Mesothelial cell of epicardium (in vitro differentiated cells): ENCODE measurements at places on chromosomes 4 and X. TPM values are rescaled to one million over a fixed set of nuclear protein-coding genes. Genes with fewer than 3 reads are reported as not detected.

DNA sequence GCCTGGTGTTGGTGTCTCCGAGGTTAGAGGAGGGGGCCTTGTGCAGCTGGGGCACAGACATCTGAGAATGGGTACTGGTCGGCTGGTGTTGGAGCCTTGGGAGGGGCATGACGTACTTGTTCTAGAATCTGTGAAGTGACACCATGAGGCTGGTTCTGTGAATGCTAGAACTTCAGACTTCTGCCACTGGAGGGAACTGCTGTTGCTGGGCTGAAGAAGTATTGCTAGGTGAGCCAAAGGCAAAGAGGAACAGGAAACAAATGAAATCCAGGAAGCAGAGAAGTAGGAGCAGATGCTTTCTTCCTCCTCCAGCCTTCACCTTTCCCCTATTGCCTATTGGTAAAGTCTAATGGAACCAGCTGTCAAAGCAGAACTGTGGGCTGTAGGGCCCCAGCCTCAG, 120.9 kb upstream of the DDIT4L start:
- DNase-seq, result no peak
- H3K4me1 ChIP-seq, result peaks cover 2% of the 10 kb centered on the region
- H3K27ac ChIP-seq, result no peak overlapping the region
- no peak overlapping the region for H3K4me3 ChIP-seq

LINC00632 gene
- 283 to 308 TPM (median 293 TPM) in 3 replicates for total RNA-seq

GRCh38 chr4:177047070-177047850, 254.5 kb upstream of the VEGFC start:
- peaks cover 21% of the 10 kb centered on the region for H3K27me3 ChIP-seq
- no peaks in the 10 kb centered on the region for H3K36me3 ChIP-seq
- no peak overlapping the region for H3K27ac ChIP-seq
- peak; percentile 77 for DNase-seq

DNA sequence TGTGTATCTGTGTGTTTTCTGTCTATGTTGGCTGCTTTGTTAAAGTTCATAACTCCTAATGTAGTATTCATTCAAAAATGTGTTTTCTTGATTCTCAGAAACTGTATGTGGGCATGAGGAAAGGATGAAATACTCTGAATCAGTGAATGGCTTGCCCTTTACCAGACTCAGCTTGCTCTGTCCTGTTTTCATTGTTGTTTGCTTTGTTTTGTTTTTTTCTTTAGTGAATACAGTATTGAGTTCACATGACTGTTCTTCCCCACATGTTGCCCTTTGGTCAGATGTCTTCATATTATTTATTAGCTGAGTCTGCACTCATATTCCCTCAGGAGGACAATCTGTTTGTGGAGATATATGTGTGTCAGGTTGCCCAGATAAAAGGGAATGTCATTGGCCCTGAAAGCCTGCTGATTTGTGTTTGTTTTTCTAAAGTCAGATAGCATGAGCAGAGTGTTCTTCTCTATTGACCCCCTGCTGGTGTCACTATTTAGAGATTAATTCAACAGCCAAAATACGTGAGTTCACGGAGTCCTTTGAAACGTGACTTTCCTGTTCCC, 1184.4 kb downstream of the RPA4 start:
- H3K27ac ChIP-seq, result peak overlapping the region; percentile 94
- no peaks in the 10 kb centered on the region for H3K36me3 ChIP-seq
- H3K4me1 ChIP-seq, result peaks cover 55% of the 10 kb centered on the region
- no peak for DNase-seq

DNA sequence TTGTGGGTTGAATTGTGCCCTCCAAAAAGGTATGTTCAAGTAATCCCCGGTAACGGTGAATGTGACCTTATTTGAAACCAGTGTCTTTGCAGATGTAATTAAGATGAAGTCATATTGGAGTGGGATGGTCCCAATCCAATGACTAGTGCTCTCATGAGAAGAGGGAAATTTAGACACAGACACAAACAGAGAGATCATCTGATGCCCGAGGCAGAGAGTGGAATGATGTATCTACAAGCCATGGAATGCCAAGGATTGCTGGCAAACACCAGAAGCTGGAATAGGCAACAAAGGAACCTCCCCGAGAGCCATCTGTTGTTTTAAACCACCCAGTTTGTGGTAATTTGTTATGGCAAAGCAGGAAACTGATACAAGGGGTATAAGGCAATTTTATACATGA, 35.1 kb downstream of the RPS6KA3 start:
- H3K4me3 ChIP-seq, result no peak overlapping the region
- no peak for DNase-seq
- no peaks in the 10 kb centered on the region for H3K4me1 ChIP-seq

DNA sequence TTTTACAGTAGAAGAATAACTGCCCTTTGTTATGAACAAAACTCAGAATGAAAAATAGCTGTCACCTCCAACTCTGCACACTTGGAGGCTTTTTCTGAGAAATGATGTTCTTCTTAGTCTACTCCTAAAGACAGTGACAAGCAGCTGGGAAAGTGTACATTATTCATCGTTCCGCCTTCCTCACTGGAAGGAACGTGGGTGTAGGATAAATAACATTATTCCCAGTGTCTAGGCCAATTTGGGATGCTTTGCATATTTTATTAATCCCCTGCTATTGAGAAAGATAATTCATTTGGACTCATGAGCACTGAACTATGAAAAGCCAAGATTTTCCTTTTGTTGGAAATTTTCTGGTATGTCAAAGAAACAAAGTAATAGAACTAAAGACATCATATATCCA, 87.8 kb downstream of the VCX2 start:
- no peak for DNase-seq
- H3K27ac ChIP-seq, result peak overlapping the region; percentile 82
- no peaks in the 10 kb centered on the region for H3K36me3 ChIP-seq
- no peak overlapping the region for H3K4me3 ChIP-seq

DNA sequence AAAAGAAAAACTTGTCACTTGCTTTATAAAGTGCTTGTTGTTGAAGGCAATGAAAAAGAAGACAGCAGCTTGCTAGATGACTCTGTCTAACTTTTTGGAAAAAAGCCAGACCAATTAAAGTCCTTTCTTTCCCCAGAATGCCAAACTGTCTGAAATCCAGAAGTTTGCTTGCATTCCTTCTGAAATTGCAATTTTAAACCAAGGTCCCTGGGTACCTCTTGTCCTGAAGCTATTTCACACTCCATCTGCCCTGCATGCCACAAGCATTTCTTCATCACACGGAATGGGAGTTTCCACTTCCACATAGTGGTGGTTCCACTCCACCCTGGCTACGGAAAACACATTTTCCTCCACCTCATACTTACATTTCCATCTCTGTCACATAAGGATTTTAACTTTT, 101.0 kb downstream of the PAPSS1 start:
- H3K36me3 ChIP-seq, result peaks cover 47% of the 10 kb centered on the region
- no peak for DNase-seq
- H3K27me3 ChIP-seq, result no peaks in the 10 kb centered on the region
- peaks cover 23% of the 10 kb centered on the region for H3K4me1 ChIP-seq
- H3K27ac ChIP-seq, result peak overlapping the region; percentile 65

SSX1 gene
- total RNA-seq, result not detected in 3 replicates

- no peak overlapping the region for H3K27ac ChIP-seq
- no peak overlapping the region for H3K4me3 ChIP-seq
- H3K27me3 ChIP-seq, result no peaks in the 10 kb centered on the region
- no peaks in the 10 kb centered on the region for H3K36me3 ChIP-seq
- peaks cover 22% of the 10 kb centered on the region for H3K4me1 ChIP-seq
Observed at GRCh38 chr4:177315767-177316464, 6.2 kb downstream of the NEIL3 start.
